ENCODE measurements at places on chromosomes 6 and 20.

- DNase-seq, result no peak
Measured at GRCh38 chr6:11275598-11275997, 43.1 kb upstream of the NEDD9 start.

GRCh38 chr6:8904754-8905153 lies 469.4 kb upstream of the SLC35B3 start:
- DNase-seq, result no peak

- DNase-seq, result no peak
Measured at GRCh38 chr6:11056871-11057270, 12.8 kb upstream of the ELOVL2 start.

- DNase-seq, result no peak
Measured at GRCh38 chr6:14730654-14731053, 515.2 kb upstream of the JARID2 start.

- peak; percentile 68 for DNase-seq
Measured at GRCh38 chr6:17945111-17945510, 42.3 kb downstream of the KIF13A start.

DNA sequence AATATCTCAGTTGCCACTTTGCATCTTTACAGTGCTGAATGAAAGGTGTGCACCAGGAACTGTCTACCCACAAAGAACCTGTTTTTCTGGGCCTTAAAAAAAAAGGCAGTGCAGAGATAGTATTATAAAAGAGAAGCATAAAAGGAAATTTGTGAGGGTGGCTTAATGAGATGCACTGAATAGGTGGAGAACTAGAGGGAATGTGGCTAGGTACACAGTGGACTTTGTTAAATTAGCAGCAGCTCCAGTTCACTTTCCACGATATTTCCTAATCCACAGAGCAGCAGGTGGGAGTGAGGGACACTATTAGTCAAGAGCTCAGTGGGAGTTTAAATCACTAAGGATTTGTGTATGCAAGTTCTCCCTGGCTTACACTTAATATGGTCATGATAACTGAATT lies 38.8 kb downstream of the MAP7 start:
- no peak for DNase-seq

DNA sequence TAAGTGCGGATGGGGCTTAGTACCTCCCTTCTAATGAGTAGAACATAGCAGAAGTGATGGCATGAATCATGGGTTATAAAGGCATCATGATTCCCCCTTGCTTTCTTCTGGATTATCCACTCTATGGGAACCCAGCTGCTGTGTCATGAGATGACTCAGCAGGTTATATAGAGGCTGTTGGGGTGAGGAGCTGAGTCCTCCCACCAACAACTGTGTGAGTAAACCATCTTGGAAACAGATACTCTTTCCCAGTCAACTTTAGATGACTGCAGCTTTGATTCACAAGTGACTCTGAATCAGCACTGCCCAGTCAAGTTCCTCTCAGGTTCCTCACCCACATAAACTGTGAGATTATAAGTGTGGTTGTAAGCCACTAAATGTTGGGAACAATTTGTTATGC lies 46.3 kb downstream of the FAM83B start:
- peak; percentile 48 for DNase-seq

DNA sequence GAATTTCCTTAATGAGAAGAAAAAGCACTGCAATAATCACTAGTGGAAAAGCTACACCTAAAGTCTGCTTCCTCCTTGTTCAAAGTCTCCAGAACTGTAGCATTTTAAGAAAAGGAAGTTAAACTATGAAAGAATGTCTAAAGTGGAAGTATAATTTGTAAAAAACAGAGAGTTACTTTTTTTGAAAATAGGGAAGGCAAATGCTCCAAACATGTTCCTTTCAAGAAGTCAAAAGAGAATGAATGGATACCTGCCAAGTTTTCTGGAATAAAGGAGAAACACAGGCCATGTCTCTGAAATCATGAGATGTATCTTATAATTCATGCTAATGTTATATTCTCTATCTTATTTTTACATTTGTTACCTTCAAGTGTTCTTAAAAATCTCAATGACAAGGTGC lies 60.7 kb upstream of the ADGRG6 start:
- no peak for DNase-seq

DNA sequence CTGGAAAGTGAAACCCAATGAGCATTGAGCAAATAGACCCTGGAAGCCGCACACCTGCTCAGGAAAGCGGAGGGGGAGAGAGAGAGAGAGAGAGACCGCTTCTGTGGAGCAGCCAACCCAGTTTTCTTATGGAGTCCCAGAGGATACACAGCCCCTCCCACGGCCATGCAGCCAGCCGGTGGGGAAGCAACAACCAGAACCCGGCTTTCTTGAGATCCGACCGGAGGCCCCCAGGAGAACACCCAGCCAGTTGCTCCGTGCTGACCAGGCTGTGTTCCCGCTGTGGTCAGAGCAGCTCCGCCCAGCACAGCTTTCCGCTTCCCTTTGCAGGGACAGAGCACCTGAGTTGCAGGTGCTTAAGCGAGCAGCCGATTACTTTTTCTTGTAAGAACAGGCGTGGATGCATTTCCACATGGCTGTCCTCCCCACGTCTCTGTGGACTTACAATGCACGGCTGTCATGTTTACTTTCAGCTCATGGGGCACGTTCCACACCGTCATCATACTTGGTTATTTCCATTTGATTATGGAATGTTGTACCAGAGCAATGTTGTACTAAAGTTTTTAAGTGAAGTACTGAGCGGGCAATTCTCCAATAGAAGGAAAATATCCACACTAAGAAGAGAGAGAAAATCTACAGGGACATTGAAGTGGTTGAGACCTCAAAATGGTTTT lies 381.9 kb downstream of the THBS2 start:
- no peak for DNase-seq

DNA sequence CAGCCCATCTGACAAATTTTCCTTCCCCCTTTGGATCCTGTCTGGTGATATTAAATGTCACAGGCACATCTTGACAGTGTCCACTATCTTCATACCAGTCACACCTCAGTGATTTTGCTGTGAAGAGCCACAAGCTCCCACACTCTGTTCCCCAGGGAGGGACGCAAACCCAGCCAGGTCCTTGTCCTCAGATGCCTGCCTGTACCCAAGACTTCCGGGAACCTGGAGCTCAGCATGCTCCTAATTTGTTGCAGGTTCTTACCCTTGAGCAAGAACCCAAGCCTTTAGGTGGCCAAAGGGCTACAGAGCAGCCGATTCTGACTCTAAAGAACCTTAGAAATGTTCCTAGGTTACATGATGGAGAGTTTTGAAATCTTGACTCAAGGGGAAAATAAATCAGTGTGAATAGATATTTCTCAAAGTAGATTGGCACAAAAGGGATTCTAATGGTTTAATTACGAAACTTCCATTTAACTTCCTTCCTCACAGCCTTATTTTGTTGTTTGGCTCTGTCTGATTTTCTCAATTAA lies 66.2 kb upstream of the MTHFD1L start:
- no peak for DNase-seq

- DNase-seq, result no peak
Measured at GRCh38 chr6:145506565-145506964, 228.8 kb downstream of the EPM2A start.
